ENCODE measurements at places on chromosomes 5 and 9.

- DNase-seq = no peak
These were observed 160.9 kb upstream of the POU5F2 start for GRCh38 chr5:93902288-93902687.

- no peak for DNase-seq
These were observed 13.8 kb upstream of the CLPTM1L start for GRCh38 chr5:1358726-1359025.

DNA sequence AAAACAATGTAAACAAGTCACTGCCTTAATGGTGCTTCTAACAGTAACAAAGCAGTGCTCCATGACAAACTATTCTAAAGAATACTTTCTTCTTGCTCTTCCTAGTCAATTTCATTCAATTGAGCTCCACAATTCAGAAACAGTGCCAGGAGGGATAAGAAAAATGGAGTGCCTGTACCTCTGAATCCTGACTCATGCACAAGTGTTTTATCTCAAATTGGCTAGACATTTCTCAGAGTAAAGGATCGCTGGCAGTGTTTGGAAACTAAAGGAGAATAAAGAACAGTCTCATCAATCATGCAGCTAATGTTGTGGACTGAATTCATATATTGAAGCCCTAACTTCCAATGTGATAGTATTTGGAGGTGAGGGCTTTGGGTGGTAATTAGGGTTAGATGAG is 27.6 kb downstream of the SLC25A51 start:
- no peak for DNase-seq

DNA sequence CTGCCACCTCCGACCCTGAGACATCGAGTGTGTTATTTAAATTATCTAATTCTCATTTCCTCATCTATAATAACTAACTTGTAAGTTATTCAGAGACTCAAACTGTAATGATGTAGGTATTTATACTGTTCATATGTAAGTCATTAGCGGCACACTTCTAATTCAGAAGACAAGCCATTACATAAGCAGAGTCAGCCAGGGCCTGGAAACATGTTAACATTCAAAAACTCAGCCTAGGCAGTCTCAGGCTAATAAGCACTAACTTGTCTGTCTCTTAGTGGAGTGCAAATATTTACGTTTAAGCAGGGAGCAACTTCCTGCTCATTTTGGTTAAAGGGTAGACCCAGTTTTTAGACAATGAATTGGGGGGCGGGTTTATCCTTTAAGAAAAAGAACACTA is 598.4 kb downstream of the ACTL7B start:
- DNase-seq = no peak

DNA sequence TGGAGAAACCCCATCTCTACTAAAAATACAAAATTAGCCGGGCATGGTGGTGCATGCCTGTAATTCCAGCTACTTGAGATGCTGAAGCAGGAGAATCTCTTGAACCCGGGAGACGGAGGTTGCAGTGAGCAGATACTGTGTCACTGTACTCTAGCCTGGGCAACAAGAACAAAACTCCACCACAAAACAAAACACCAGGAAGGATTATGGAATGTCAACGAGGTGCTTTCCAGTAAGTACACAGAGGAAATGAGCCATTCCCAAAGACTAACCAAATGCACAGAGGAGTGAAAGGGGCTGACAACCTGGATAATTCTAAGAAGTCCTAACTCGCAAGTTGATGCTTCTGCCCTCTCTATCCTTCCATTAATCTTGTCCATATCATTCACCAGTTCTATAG is 126.1 kb upstream of the RETREG1 start:
- DNase-seq = no peak

GRCh38 chr5:147712019-147712418 is 70.5 kb downstream of the JAKMIP2 start:
- no peak for DNase-seq

DNA sequence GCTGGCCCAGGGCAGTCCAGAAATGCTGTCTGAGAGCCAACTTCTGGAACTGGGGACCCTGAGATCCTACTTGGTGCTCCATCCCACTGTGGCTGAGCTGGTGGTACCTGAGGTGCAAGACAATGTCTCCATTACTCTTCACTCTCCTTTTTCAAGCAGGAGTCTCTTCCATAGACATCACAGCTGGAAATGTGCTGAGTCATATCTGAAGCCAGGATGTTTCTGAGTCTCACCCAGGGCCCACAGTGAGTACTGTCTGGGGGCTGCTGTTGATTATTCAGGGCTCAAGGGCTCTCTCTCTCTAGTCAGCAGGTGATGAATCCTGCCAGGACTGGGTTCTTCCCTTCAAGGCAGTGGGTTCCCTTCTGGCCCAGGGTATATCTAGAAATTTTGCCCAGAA is 145.2 kb upstream of the TAS2R1 start:
- DNase-seq = no peak

GRCh38 chr9:89969156-89969675 is 364.4 kb downstream of the GADD45G start:
- DNase-seq = no peak

GRCh38 chr5:102781786-102782185 is 26.7 kb downstream of the PAM start:
- no peak for DNase-seq

- DNase-seq = peak; percentile 14
These were observed 35.1 kb downstream of the SH3GLB2 start for GRCh38 chr9:128992995-128993394.
